COLO829 (cell line): ENCODE measurements at places on chromosomes 11 and 22.
A peak's percentile ranks its signal among the peaks of the same experiment; 100 is the strongest.

GRCh38 chr22:30314915-30315314, 11.8 kb downstream of the TBC1D10A start:
- DNase-seq = no peak

GRCh38 chr11:94175535-94175934, 46.9 kb downstream of the PANX1 start:
- DNase-seq = peak; percentile 23

DNA sequence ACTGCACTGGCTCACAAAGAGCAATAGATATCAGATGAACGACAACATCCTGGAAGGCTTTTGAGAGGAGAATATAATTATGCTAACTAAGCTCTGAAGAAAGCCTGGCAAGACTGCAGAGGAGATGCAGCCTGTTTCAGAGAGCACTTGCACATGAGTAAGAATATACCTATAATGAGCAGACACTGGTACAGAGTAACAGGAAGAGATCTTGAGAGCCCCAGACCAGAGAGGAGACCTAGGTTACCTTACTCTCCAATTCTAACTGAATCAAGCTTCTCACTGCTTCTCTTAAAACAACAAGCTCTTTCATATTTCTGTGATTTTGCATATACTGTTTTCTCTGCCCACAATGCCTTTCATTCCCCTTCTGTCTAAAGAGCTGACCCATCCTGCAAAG, 66.5 kb downstream of the FAM168A start:
- DNase-seq = no peak

- DNase-seq = no peak
Observed at GRCh38 chr11:11988681-11989261, 19.7 kb downstream of the DKK3 start.

- DNase-seq = peak; percentile 68
Observed at GRCh38 chr11:34050581-34051348, 766 bp upstream of the CAPRIN1 start.

DNA sequence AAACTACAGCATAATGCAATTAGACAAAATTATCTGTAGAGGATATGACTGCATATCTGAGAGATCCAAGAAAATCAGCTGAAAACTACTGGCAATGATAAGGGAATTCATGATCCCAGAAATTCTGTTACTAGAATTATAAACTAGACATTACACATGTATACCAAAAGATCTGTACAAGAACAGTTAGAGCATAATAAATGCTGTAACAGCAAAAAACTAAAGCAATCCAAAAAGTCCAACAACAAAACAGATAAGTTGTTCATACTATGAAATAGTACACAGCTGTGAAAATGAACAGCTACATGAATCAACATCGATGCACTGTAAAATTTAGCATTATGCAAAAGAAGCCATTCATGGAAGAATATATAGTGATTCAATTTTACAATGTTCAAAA, 6.0 kb downstream of the ZNF214 start:
- no peak for DNase-seq

GRCh38 chr11:99419991-99420390, 399.2 kb downstream of the CNTN5 start:
- DNase-seq = no peak

DNA sequence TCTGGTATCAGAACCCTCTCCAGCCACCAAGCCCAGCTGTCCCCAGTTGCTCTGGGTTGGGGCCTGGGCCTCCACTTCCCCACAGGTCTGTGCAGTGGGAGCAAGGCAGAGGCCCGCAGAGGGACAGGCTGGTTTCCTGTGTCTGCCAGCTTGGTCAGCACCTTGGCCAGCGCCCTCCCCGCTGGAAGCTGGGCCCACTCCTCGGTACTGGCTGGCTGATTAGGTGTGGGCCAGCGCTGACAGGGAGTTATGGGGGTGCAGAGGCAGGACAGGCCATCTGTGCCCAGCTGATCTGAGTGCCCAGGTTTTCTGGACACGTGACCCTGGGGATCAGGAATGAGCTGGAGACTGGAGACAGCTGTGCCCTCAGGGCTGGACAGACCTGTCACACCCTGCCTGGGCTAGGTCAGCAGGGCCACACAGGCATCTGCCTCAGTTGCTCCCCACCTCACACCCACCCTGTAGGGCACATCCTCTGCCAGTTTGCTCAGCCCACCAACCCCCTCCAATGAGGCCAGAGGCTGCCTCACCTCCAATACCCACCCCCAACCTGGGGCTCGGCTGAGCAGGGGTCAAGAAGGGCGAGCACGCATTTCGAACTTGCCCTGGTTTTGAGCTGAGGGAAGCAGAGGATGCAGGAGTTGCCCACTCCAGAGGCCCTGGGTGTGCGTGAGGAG, 175.3 kb downstream of the IGLL1 start:
- no peak for DNase-seq

DNA sequence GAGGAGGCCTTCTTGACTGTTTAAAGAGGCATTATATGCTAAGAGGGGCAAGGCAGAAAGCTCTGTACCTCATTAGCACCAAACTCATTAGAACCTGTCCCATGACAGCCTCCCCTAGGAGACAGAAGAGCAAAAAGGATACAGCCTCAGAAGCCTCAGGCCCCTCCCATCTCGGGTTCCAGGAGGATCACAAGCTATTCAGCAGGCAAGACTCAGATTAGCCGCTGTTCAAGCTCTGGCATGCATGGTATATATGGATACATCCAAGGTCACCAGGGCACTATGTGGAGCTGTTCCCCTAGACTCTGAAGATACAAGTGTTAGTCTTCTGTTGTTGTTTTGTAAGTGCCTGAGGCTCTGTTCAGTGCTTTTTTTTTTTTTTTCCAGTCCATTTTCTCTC, 32.1 kb downstream of the ATXN10 start:
- no peak for DNase-seq

GRCh38 chr11:2810411-2811205, 75.0 kb downstream of the CDKN1C start:
- DNase-seq = no peak

DNA sequence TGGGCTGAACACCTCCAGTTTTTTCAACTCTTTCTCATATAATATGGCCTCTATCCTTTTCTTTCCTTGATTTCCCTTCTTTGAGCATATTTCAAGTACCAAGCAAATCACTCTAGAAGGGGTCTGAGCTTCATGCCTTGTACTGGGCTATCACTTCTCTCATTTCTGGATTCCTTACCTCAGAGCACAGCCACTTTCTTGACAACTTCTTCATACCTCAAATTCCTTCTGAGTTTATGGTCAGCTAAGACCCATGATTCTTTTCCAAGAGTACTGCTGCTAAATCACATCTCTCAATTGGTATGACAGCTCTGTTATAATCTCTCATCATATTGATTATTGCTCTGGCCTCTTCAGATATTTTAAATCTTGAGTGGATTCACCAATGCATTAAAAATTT, 224.8 kb upstream of the ZBED5 start:
- no peak for DNase-seq

GRCh38 chr22:20625270-20625669, 117.9 kb downstream of the MED15 start:
- no peak for DNase-seq

DNA sequence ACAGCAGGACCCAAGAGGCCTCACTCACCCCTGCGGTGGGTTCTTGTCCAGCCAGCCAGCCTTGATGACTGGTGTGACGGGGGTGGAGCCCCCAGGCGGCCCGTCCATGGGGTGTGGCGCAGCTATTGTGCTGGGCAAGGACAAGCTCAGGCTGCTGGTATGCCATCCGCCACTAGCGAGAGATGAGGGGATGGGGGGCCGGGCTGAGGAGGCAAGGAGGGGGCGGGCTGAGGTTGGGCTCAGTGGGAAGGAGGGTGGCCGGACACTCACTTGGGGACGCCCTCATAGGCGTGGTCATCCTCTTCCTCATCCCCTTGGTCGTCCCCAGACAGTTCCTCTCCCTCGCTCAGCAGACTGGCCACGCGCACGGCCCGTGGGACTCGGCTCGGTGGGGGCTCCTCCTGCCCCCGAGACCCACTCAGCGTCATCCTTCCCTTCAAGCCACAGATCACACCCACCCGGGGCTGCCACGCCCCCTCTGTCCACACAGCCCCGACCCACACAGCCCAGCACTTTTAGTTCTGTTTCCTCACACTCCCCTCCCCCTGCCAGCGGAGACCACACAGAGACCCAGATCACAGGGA, 38.0 kb upstream of the PDE2A start:
- no peak for DNase-seq

- no peak for DNase-seq
Observed at GRCh38 chr22:40597526-40598430, 38.7 kb downstream of the MRTFA start.

DNA sequence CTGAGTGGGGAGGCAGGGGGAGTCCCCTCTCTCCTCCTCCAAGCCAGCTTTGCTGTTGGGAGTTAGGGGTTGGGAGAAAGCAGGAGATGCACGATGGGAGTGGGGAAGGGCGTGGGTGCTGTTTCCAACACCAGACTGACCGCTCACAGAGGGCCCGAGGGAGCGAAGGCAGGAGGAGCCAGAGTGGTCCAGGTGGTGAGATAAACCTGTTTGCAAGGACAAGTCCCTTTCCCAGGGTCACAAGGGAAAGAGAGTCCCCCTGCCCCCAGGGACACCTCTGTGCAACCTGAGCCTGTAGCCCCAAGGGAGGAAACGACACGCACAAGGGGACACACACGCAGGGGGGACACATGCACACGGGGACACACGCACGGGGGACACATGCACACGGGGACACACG, 42.2 kb downstream of the WNT11 start:
- no peak for DNase-seq

DNA sequence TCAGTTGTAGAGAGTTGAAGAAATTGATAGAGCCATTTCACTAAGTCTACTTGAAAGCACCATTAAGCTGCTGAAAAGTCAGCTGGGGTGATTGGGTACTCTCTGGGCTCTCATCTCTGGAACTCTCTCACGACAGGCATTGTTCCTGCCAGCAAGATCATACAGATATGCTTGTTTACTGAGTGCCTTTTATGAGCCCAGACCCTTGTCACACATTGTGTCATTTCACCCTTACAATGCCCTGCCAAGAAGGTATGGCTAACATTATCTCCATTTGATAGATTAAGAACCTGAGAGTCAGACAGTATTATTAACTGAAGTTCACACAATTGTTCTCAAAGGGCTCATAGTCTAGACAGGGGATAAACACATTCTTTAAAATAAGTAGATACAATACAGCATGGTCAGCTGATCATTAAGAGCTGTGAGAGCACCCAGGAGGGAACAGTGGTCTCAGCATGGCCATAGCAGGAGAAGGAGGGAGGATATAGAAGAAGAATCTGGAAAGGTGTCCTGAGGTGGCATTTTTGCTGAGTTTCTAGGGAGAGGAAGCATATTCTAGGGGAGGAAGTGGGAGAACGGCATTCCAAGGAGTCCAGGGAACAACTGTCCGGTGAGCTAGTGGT, 580.5 kb downstream of the INSC start:
- no peak for DNase-seq

DNA sequence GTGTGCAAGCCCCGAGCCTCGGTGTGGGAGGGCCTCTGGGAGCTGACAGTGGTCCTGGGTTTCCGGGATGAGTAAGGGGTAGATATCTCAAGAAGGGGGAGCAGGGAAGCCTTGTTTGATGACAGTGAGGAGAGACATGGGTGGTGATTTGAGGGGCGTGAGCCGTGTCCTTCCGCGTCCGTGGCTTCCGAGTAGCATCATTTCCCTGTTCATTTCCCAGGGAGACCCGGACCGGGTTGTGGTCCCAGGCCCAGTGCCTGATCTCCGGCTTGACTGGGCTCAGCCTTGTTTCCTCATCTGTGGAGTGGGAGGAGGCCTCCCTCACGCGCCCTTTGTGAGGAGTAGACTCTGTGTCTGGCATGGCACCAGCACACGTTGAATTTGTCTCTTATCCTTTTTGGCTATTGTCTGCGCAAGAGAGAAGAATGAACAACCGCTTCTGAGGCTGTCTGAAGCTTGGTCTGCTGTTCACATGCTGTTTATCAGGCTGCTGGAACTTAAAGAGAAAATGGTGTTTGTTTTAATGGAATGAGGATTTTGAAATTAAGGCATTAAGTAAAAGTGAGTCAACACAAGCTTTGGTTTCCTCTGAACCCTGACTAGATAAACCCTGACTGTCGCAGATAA, 348.5 kb downstream of the TBC1D22A start:
- no peak for DNase-seq

GRCh38 chr11:31967404-31968130, 123.3 kb upstream of the RCN1 start:
- DNase-seq = no peak

- DNase-seq = no peak
Observed at GRCh38 chr22:31139866-31140716, at the start of gene PLA2G3. Gene PLA2G3, minus strand, starts transcription at chr22:31140508. Its CDS starts 154 bp downstream, at chr22:31140354.

GRCh38 chr22:44985906-44986527, 23.8 kb downstream of the PHF21B start:
- DNase-seq = no peak

DNA sequence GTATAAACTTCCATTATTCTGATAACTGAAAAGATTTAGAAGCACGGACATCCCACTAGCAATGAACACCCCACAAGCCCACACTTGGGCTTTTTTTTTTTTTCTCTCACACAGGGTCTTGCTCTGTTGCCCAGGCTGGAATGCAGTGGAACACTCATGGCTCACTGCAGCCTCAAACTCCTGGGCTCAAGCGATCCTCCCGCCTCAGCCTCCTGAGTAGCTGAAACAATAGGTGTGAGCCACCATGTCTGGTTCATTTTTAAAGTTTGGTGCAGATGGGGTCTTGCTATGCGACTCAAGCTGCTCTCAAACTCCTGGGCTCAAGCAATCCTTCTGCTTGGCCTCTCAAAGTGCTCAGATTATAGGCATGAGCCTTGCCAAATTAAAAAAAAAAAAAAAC, 3.1 kb downstream of the RAPSN start:
- no peak for DNase-seq

DNA sequence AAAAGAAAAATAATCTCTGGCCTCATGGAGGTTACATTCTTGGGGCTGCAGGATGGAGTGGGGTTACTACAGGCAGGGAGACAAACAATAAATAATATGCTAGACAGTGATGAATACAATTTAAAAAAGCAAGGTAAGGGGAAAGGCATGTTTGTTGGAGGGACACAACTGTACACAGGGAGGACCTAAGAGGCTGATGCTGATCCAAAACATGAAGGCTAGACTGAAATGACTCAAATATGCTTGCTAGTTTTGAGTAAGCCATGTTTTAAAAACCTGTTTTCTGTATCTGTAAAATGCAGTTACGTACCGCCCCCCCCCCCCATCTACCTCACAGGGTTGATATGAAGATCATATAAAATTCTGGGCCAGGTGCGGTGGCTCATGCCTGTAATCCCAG, 44.0 kb downstream of the EIF4ENIF1 start:
- DNase-seq = no peak

GRCh38 chr22:37681001-37681424, 5.1 kb upstream of the NOL12 start:
- DNase-seq = no peak

DNA sequence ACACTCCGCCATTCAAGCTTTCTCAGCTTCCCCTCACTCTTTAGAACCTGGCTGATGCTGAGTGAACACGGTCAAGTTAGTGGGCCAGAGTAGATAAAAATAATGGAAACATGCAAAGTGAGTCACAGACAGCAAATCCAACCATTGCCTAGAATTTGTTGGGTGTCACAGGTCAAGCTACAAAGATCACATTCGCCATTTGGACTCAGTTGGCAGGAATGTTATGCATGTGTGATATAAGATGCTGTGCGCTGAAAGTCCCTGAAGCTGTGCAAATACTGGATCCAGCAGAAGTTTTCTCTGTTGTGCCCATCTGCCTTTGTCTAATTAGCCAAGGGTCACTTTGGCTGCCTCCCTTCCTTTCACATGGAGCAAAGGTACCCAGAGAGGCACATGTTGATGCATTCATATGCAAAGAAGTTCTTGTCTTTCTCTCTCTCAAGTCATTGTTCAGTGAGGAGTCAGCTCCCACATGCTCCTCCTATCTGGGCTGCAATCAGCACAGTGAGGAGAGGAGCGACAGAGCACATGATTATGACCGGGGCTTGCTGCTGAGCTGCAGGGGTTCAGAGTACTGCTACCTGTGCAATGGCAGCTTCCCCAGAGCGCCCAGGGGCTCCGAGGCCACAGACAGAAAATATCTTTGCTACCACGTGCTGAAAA, 39.7 kb downstream of the FLI1 start:
- no peak for DNase-seq
